RPMI7951 (cell line): ENCODE measurements at places on chromosomes 11 and 22. TPM values are rescaled to one million over a fixed set of nuclear protein-coding genes. Genes with fewer than 3 reads are reported as not detected.

The SSTR3 gene
- not detected in 2 replicates for total RNA-seq

The RIMBP3C gene
- total RNA-seq = 0.20 TPM in 1 of 2 replicates, not detected in the other

The SIAE gene
- 6.7 and 12.0 TPM in 2 replicates for total RNA-seq

The GPHA2 gene
- not detected in 2 replicates for total RNA-seq

The MRGPRD gene
- not detected in 2 replicates for total RNA-seq

The PANX3 gene
- total RNA-seq = not detected in 2 replicates

The SPON1 gene
- 0.10 TPM in 1 of 2 replicates, not detected in the other for total RNA-seq

The CYB5R3 gene
- total RNA-seq = 65.2 and 65.6 TPM in 2 replicates

The FGF4 gene
- total RNA-seq = not detected in 2 replicates

The CTSW gene
- total RNA-seq = 5.4 and 8.9 TPM in 2 replicates

The TRIM68 gene
- total RNA-seq = 4.9 and 5.4 TPM in 2 replicates

The SGSM1 gene
- not detected in 2 replicates for total RNA-seq

The BLID gene
- 1.9 and 3.4 TPM in 2 replicates for total RNA-seq

The GGTLC2 gene
- total RNA-seq = not detected in 2 replicates

The C11orf86 gene
- not detected in 2 replicates for total RNA-seq

The GLYATL1B gene
- not detected in 2 replicates for total RNA-seq

The MMP7 gene
- not detected in 2 replicates for total RNA-seq

The DENND6B gene
- total RNA-seq = 0.68 and 2.2 TPM in 2 replicates

The YWHAH gene
- total RNA-seq = 170 and 176 TPM in 2 replicates

The ZP1 gene
- 3.7 and 4.6 TPM in 2 replicates for total RNA-seq

The ALDH3B1 gene
- 13.3 and 17.4 TPM in 2 replicates for total RNA-seq

The OR4C5 gene
- total RNA-seq = not detected in 2 replicates

The C11orf16 gene
- not detected in 2 replicates for total RNA-seq

The OR52I1 gene
- total RNA-seq = not detected in 2 replicates

The MS4A14 gene
- not detected in 2 replicates for total RNA-seq

The GANAB gene
- 136 and 159 TPM in 2 replicates for total RNA-seq

The NRGN gene
- 1.9 and 3.2 TPM in 2 replicates for total RNA-seq

The KCNQ1OT1 gene
- total RNA-seq = 0.29 and 0.36 TPM in 2 replicates

The MUC15 gene
- total RNA-seq = 21.5 and 32.3 TPM in 2 replicates

The CD82 gene
- total RNA-seq = 83.6 and 92.1 TPM in 2 replicates

The SCUBE2 gene
- total RNA-seq = 0.36 and 0.88 TPM in 2 replicates

The BARX2 gene
- not detected in 2 replicates for total RNA-seq

The KCNK4 gene
- not detected in 2 replicates for total RNA-seq

The PRR33 gene
- not detected in 2 replicates for total RNA-seq
